ENCODE measurements at places on chromosomes 12 and 14.

- no peak for DNase-seq
Measured at GRCh38 chr14:98133806-98134205, 1138.2 kb downstream of the BCL11B start.

DNA sequence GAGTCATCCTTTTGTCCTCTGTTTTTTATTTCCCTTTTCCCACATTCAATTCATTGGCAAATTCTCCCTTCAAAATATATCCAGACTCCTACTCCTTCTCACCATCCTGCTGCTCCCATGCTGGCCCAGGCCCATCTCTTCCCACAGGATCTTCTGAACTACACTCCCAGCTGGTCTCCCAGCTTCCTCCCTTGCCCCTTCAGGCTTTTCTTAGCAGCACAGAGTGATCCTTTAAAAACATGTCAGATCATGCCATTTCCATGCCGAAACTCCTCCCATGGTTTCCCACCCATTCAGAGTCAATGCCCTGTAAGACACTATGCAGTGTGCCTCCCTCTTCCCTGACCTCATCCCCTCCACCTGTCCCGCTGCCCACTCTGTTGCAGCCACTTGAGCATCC lies 2.4 kb upstream of the KRT84 start:
- DNase-seq = no peak

GRCh38 chr14:49050822-49051221 lies 535.4 kb downstream of the RPS29 start:
- DNase-seq = no peak

DNA sequence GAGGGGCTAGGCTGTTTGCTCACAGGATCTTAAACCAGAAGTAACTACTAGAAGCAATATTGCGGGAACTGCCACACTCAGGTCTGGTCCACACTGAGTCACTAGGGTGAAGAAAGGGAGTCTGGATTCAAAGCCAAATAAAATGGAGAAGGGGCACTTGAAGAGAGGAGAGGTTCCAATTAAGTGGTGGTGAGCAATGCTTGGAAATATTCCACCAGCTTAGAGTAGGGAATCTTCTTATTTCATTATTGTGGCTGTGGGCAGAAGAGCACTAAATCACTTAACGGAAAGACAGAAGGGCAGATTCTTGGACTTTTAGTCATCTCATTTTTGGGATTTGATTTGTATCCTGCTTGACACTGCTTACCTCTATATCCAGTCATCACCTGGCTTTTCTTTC lies 48.6 kb upstream of the PPP1R12A start:
- no peak for DNase-seq

GRCh38 chr12:71269281-71269598 lies 111.4 kb upstream of the TSPAN8 start:
- DNase-seq = no peak

DNA sequence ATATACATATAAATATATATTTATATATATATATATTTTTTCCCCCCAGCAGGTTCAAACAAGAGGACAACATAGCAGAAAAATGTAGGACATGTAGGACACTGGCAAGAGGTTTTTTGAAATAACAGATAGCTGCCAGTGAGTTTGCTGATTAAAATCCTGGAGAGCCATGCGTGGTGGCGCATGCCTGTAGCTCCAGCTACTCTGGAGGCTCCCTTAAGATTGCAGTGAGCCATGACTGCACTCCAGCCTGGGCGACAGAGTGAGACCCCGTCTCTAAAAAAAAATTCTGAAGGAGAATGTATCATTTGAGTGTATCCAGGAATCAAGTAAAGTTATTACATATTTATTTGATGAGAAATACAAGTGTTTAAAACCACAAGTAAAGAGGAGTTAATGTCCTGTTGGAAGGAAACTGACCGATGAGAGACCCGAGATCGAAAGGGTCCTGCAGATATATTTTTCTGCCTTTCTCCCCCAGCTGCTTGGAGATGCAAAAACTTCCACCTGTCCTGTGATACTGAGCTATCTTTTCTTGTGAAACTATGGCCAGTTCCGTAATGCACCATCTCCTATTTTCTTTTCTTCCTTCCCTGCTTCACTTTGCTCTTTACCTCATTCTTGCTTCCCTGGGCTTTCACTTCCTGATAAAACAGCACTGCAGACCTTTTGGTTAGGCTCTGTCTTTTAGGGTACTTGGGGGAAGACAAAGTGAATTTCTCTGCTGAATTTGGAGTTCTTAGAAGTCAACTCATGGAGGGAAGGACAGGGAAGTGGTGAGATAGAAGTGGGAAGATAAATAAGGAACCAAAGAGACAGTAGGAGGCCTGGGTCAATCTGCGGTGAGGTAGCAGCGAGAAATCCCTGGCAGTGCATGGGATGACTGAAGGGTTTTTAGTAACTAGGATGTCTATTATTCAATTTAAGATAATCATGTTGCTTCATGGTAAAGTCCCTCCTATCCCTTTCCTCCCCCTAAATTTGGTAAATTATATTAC lies 41.2 kb upstream of the SLC2A13 start:
- no peak for DNase-seq

DNA sequence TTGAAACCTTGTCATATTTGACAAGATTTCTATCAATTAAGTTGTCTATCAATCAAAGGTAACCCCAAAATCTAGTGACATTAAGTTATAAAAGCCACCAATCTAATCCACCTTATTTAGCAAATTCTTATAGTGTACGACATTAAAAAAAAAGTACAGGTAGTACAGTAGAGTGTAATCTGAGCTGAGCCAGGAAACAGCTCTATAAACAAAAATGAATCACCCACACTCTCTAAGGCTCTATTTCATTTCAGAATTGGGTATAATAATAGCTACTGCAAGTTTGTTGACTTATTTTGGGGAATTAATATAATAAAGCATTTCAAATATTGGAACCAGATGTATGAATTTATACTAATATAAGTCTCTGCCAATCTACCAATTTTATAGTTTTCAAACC lies 342.4 kb upstream of the FLRT2 start:
- DNase-seq = no peak

DNA sequence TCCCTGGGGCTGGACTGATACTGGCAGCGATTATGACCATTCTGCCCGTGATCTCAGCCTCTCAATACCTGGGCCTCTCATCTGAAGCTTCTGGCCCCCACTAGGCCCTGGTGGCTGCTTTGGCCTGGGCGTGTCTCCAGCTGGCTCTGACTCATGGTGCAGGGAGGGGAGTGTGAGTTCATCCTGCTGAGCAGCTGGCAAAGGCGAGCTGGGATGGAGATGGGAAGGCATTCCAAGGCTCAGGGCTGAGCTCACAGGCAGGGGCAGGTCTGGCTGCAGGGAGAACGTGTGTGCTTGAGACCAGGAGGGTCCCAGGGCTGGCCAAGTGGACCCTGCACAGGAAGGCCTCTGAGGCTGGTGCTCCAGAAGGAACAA lies 221.8 kb downstream of the TMEM121 start:
- no peak for DNase-seq

GRCh38 chr14:71328183-71328582 lies 420.9 kb downstream of the PCNX1 start:
- DNase-seq = no peak

- no peak for DNase-seq
Measured at GRCh38 chr14:104431351-104431928, 148.1 kb upstream of the C14orf180 start.

DNA sequence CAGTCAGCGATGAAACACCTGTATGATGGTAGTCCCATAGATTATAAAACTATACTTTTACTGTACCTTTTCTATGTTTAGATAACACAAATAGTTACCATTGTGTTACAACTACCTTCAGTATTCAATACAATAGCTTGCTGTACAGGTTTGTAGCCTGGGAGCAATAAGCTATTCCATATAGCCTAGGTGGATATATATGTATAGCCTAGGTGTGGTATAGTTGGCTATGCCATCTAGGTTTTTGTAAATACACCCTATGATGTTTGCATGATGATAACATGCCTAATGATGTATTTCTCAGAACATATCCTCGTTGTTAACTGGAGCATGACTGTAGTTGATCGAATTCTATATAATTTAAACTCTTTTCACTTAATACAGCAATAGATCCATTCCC lies 316.1 kb downstream of the FUT8 start:
- no peak for DNase-seq

DNA sequence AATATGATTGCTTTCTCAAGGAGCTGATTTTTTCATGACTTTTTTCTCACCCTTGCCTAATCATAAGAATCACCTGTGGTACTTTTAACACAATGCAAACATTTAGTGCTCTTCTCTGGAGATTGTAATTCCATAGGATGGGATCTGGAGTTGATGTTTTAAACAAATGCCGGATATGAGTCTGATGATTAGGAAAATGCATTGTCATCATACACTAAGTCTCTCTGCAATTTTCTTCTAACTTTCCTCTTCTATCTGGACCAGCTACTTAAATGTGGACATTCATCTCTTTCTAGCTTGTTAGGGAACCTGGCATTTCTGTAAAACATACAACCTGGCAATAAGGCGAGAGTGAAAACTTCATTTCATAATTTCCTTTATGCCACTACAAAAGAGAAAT lies 23.5 kb downstream of the PMCH start:
- DNase-seq = no peak

DNA sequence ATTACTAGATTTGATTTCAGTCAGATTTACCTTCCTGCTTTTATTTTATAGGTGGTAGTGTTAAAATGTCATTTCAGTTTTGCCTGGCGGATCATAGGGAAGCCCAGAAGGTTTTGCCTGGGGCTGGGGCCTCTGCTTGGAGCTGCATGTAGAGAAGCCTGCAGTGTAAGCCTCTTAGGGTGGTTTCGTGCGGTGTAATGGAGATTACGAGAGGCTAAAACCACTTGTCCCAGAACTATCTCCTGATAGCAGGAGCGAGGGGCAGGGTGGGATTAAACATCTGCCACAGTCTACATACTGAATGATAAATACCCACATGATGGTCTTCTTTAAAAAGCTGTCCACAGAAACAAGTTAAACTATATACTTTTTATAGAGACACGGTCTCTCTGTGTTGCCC lies 35.0 kb upstream of the DICER1 start:
- no peak for DNase-seq

DNA sequence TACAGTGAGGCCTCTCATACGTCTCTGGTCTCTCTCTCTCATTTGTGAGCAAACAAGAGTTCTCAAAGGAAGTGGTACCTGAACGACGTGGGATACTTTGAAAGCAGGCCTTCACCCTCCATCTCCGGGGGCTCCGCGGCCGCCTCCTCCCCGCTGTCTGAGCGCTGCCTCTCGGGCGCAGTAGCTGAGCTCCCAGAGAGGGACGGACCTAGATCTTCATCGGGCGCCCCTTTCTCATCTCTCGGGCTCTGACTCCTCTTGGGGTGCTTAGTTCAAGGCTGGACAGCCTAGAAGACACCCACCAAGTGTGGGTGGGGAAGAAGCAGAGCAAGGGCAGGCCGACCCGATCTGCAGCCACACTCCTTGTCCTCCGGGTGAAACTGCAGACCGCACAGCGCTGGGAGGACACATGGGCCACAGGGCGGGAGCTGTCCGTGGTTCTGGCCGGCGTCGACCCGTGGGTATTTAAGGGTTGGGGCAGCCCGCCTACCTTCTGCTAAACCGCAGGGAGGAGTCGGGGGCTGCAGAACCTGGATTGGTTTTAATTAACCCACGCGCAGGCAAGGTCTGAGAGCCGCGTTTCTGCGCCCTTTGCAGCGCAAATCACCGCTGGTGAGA lies 92.7 kb downstream of the PAH start:
- DNase-seq = no peak

- DNase-seq = no peak
Measured at GRCh38 chr14:45095143-45095542, 11.2 kb downstream of the PRPF39 start.

GRCh38 chr14:75832621-75833297 lies 149.0 kb downstream of the TGFB3 start:
- no peak for DNase-seq

DNA sequence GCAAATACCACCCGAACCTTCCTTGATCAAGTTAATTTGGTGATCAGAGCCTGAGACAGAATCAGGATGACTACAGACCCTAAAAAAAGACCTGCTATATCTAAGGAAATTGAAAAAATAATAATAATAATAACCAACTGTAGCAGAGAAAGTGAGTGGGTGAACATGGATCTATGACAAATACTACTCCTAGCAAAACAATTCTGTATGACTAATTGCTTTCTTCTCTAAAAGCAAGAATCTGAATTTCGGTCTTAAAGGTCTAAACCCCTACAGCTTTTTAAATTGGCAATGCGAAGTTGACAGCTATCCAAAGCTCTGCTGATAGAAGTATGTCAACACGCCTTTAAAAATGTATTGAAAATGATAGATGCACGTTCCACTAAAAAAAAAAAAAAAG lies 102.2 kb downstream of the PRKAB1 start:
- DNase-seq = no peak

GRCh38 chr12:103698752-103699560 lies 111.9 kb downstream of the STAB2 start:
- no peak for DNase-seq

- no peak for DNase-seq
Measured at GRCh38 chr14:64654901-64655300, 49.3 kb upstream of the PLEKHG3 start.

GRCh38 chr12:67451206-67451605 lies 182.0 kb downstream of the CAND1 start:
- no peak for DNase-seq

GRCh38 chr14:103087343-103087835 lies 3.4 kb downstream of the LBHD2 start:
- DNase-seq = no peak

- DNase-seq = no peak
Measured at GRCh38 chr12:124927201-124928094, 13.0 kb upstream of the UBC start.

GRCh38 chr12:6078398-6079096 lies 45.9 kb downstream of the VWF start:
- DNase-seq = no peak

DNA sequence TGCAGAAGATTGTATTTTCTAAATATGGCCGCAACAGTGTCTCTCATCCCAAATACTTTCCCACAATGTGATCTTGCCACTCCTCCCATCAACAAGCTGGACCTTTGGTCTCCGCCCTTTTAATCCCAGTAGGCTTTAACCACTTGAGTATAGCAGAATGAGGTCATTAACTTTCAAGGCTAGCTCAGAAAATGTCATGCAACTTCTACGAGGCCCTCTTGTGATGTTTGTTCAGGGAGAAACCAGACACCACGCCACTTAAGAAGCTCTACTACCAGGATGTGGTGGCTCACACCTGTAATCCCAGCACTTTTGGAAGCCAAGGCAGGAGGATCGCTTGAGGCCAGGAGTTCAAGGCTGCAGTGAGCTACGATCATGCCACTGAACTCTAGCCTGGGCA lies 20.1 kb upstream of the OR6J1 start:
- no peak for DNase-seq

DNA sequence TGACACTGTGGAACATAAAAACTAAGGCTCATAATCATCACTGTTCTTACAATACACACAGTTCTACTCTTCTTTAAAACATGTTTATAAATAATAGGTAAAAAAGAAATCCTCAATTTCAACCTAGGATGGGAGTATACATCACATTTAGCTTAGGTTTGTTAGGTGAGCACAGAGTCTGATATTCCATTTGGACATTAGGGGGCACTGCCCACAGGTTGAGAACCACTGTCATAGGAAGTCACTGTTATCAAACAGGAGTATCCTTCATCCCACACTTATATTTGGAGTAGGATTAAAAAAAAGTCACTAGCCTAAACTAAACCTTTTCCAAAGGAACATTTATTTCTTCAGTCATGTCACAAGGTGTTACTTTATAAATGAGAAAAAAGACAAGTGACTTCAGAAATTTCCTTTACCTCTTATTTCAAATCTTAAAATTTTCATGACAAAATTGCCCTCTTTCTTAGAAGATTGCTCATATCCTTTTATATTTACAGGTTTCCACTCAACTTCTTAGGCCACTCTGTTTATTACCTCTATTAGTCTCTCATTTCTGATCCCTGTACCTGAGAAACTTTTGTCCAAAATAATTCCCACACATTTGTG lies 240.6 kb downstream of the CPNE8 start:
- DNase-seq = no peak

Data from GM18507 (cell line).